ENCODE measurements at places on chromosomes 3 and 15. TPM values are rescaled to one million over a fixed set of nuclear protein-coding genes. Genes with fewer than 3 reads are reported as not detected.

The MGA gene
- 57.8 TPM for total RNA-seq

The DNAJA4 gene
- 27.8 TPM for total RNA-seq

- peak overlapping the region; percentile 51 for H3K27ac ChIP-seq
- H3K4me1 ChIP-seq, result peaks cover 58% of the 10 kb centered on the region
- H3K36me3 ChIP-seq, result no peaks in the 10 kb centered on the region
- no peak for DNase-seq
Observed at GRCh38 chr15:40911141-40911540, 16.9 kb downstream of the VPS18 start.

The PAQR5 gene
- total RNA-seq, result 0.13 TPM

GRCh38 chr15:96672629-96673028 lies 342.1 kb downstream of the NR2F2 start:
- H3K27ac ChIP-seq, result no peak overlapping the region
- DNase-seq, result no peak

DNA sequence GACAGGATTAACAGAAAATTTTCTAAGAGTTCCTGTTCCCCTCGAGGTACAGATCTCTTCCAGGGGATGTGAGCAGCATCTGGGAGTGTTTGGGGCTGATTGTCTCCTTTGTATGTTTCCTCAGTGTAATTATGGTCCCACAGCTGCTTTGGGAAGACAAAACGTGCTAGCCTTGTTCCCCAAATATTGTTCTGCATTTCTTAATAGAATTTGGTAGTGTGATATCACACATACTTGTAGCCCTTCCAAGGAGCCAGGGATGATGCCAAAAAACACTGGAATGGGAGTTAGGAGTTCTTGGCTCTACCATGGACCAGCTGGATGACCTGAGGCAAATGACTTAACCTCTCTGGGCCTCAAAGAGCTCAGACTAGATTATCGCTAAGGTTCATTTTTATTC lies 19.0 kb upstream of the AGBL1 start:
- no peak overlapping the region for H3K4me3 ChIP-seq
- H3K27me3 ChIP-seq, result no peaks in the 10 kb centered on the region
- H3K4me1 ChIP-seq, result peaks cover 34% of the 10 kb centered on the region
- H3K36me3 ChIP-seq, result no peaks in the 10 kb centered on the region
- H3K27ac ChIP-seq, result no peak overlapping the region

DNA sequence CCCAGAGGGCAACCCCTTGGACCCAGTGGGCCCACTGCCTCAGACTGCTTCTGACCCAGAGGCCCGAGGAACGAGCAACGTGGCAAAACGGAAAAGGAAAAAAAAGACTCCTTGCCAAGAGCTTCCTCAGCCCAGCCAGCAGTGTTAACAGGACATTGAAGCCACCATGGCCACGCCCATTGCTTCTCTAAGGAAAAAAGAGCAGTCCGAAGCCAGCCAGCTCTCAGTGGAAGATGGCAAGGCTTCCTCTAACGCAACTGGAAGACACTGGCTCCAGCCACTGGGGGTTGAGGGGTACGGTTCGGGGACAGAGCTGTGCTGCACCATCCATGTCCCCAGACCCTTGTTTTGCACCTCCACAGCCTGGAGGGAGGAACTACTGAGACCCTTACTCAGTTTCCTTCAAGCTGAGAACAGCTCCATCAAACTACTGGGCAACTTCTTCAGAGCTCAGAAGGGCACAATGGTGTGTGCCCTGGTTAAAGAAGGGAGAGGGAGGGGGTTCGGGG lies 10.7 kb downstream of the BMF start:
- no peak overlapping the region for H3K4me3 ChIP-seq
- peak overlapping the region; percentile 96 for H3K27ac ChIP-seq
- H3K36me3 ChIP-seq, result no peaks in the 10 kb centered on the region
- DNase-seq, result peak; percentile 78
- H3K27me3 ChIP-seq, result peaks cover 2% of the 10 kb centered on the region

The RAF1 gene
- 94.2 TPM for total RNA-seq

- no peak for DNase-seq
- H3K27me3 ChIP-seq, result no peaks in the 10 kb centered on the region
- peaks cover 68% of the 10 kb centered on the region for H3K36me3 ChIP-seq
- peaks cover 73% of the 10 kb centered on the region for H3K4me1 ChIP-seq
- no peak overlapping the region for H3K27ac ChIP-seq
Observed at GRCh38 chr3:113271594-113272384, 60.4 kb downstream of the BOC start.

GRCh38 chr15:80982205-80982604 lies 7.4 kb downstream of the MESD start:
- H3K27me3 ChIP-seq, result no peaks in the 10 kb centered on the region
- peaks cover 31% of the 10 kb centered on the region for H3K36me3 ChIP-seq
- no peak overlapping the region for H3K4me3 ChIP-seq
- no peak overlapping the region for H3K27ac ChIP-seq
- no peak for DNase-seq
- H3K4me1 ChIP-seq, result peaks cover 6% of the 10 kb centered on the region

GRCh38 chr3:54988838-54989630 lies 61.2 kb upstream of the LRTM1 start:
- H3K27ac ChIP-seq, result peak overlapping the region; percentile 18
- DNase-seq, result peak; percentile 94
- H3K27me3 ChIP-seq, result no peaks in the 10 kb centered on the region
- no peaks in the 10 kb centered on the region for H3K36me3 ChIP-seq
- no peak overlapping the region for H3K4me3 ChIP-seq

The NPAP1 gene
- total RNA-seq, result not detected

DNA sequence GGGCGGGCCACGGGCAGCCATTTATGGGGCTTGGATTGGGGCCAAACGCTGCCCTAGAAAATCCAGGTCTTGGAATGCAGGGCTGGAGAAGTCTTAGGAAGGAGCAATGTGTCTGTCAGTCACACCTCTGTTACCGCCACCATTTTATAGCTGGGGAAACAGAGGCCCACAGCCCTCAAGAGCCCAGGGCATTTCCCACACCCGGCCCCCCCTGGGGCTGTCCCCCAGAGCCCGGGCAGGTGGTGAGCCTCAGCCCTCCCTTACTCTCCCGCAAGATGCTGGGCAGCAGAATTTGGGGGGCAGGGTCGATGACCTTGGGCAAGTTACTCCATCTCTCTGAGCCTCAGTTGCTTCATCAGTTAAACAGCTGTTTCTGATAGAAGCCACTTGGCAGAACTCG lies 508.2 kb downstream of the SHQ1 start:
- no peak for DNase-seq
- H3K27me3 ChIP-seq, result peaks cover 2% of the 10 kb centered on the region
- H3K4me3 ChIP-seq, result no peak overlapping the region
- no peak overlapping the region for H3K27ac ChIP-seq

GRCh38 chr3:141045849-141046248 lies 5.3 kb upstream of the SPSB4 start:
- H3K27ac ChIP-seq, result no peak overlapping the region
- peaks cover 21% of the 10 kb centered on the region for H3K27me3 ChIP-seq
- no peak overlapping the region for H3K4me3 ChIP-seq

DNA sequence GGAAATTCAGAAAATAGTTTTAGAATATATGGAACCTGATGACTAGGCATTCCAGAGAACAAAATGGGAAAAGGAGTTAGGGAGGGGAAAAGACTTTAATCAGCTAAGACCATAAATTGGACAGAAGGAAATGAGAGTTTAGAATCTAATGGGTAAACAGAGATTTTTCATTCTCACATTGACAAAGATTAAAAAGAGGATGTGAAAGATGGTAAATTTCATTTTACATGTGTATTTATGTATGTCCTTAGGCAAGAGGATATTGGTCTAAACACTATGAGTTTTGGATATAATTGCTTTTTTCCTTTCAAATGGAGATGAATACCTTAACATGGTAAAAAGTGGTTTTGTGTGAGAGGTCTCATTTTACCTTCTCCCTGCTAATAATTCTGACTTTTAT lies 1021.9 kb downstream of the NSUN3 start:
- no peaks in the 10 kb centered on the region for H3K27me3 ChIP-seq
- DNase-seq, result no peak
- no peak overlapping the region for H3K27ac ChIP-seq
- no peak overlapping the region for H3K4me3 ChIP-seq
- no peaks in the 10 kb centered on the region for H3K36me3 ChIP-seq

The MKRN3 gene
- 0.62 TPM for total RNA-seq

DNA sequence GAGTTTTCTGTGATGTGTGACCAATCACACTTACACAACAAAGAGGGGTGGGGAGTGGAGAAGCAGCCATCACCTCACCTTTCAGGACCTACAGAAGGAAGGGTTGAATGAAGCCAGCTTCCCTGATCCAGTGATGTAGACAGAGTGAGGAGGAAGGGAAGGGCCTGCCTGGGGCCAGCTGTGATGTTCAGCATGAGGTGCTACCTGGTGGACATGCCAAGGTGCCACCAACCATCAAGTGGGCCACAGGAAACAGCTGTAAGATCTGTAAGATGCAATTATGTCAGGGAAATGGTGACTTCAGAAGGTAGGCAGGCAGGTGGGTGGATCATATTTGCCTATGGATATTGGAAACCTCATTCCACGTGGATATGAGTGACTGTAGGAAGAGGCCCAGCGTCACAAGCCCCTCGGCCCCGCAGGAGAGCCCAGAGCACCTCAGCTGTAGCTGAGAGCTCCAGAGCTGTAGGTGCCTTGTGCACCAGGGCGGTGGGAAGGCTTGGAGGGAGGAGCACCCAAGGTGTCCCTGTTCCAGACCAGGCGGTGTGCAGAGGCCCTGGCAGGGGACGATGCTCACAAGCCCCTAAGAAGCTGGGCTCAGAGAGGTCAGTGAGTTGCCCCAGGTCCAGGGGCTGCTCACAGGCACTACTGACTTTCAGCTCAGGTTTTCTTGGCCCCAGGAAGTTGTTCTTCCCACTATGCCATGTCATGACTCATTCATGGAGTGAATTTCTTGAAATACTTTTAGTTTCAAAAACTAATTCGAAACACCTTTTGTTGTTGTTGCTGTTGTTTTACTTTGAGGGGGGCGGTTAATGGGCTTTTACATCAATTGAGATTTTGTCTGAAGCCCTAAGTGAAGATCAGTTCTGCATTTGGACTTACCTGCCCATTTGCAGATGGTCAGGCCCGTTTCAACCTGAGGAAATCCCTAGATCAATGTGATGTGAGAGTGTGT lies 94.2 kb upstream of the ALDH1A3 start:
- H3K36me3 ChIP-seq, result no peaks in the 10 kb centered on the region
- DNase-seq, result no peak
- H3K27ac ChIP-seq, result no peak overlapping the region
- H3K27me3 ChIP-seq, result no peaks in the 10 kb centered on the region

DNA sequence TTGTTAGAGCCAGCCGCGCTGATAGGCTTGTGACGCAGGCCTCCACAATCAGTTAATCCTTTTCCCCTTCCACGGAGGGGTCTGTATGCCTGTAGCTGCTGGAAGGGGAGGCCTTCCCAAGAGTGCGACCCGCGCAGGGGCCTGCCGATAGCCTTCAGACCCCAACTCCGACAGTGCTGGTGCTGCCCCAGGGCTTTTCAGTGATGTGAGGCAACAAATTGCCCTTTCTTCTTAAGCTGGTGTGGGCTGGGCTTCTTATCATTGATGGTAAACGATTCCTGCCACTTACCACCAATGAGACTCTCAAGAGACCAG lies 143.4 kb downstream of the CHSY1 start:
- H3K4me1 ChIP-seq, result peaks cover 50% of the 10 kb centered on the region
- H3K27ac ChIP-seq, result no peak overlapping the region
- no peak for DNase-seq
- no peaks in the 10 kb centered on the region for H3K27me3 ChIP-seq
- no peak overlapping the region for H3K4me3 ChIP-seq
- no peaks in the 10 kb centered on the region for H3K36me3 ChIP-seq

Data from muscle of leg (tissue), 16 donors.